HEK293T (cell line): ENCODE measurements at places on chromosomes 16 and 17.

DNA sequence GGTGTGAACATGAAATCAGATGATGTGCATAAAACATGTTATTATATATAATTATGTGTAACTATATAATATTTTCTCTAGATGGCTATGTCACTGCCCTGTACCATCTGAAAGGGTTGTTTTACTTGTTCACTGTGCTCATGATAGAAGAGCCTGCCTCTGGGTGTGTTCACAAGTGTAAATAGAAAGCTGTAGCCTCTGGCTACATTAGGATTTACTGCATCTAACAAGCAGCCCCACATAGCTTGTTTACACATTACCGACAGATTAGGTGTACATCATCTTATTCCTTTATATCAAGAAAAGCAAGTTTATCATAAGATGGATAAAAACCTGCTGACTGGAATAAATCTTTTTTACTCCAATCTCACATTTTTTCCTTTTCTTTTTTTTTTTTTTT is 46.1 kb downstream of the CHD9 start:
- DNase-seq: no peak

DNA sequence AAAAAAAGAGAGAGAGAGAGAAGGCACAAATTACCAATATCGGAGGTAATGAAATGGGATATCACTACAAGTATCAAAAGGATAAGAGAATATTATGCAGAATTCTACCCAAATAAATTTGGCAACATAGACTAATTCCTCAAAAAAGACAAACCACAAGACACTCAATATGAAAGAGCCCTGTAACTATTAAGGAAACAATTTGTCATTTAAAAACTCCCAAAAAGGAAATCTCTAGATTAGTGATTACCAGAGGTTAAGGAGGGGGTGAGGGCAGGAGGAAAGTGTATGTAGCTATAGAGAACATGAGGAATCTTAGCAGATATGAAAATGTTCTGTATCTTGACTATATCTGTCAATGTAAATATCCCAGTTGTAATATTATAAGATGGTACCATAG is 54.0 kb downstream of the CFDP1 start:
- DNase-seq: no peak

- no peak for DNase-seq
Measured at GRCh38 chr16:67082891-67083290, 26.9 kb upstream of the PHAF1 start.

GRCh38 chr17:7721612-7722011 is 4.1 kb downstream of the DNAH2 start:
- no peak for DNase-seq

DNA sequence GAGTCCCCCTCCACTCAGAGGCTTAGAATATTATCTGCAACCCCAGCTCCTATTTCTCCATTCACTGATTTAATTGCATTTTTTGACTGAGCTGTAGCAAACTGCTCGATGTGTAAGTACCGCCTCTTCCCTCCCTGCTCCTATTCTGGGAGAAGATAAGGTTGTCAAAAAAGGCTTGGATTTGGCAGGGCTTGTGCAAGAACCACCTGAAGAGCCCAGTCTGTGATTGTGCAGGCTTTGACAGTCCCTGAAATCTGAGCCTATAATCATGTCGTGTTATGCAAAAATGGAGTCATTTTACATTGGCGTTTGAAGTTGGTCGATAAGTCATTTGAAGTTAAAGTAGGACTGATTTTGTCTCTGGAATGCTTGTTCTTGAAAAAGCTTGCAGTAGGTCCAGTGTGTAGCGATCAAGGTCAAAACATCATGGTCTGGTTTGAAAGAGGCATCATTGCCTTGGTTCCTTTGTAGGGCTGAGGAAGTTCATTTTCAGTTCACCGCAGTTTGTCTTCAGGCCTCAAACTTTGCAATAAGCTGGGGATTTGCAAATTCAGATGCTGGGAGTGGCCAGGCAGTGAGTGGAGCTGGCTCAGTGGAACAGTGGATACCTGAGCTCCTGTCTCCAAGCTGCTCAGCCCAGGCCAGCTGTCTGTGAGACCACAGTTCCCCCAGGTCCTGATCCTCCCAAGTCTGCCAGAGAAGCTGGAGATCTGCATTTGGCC is 68.8 kb downstream of the KATNIP start:
- DNase-seq: no peak

DNA sequence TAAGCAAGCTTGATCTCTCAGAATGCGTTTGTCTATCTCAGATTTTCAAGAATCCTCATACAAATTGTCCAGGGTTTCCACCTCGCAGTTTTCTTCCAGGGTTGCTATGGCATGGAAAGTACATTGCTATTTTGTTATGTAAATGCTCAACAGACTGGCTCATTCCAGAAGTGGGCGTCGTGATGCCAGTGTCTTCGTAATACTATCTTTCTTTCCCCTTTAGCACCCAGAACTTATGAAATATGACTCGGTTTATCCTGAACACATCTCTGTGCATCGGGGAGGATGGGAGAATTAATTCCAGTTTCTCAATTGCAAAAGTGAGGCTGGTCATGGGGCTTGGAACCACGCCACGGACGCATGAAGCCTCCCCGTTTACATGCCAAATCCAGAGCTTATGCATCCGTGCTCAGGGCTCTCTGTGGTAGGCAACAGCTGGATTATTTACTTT is 405.0 kb downstream of the WWOX start:
- DNase-seq: no peak

DNA sequence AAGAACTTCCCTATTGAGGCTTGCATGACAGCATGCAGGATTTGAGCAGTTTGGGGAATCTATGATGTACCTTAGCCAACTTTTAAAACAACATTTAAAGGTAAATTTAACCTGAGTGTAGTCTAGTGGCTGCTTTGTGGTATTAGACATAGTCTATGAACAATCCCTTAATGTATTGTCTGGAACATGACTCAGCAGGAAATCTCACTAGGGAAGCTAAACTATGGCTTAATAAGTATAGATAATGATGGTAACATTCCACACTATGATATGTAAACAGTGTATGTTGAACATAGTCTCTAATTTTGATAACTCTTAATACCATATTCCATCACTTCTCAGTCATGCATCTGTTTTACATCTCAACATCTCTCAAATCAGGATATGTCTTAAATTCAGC is 52.1 kb upstream of the SLC12A3 start:
- no peak for DNase-seq

- DNase-seq: peak; percentile 36
Measured at GRCh38 chr17:75720656-75721462, at the start of gene ITGB4. Gene ITGB4, plus strand, starts transcription at chr17:75721459. Its CDS starts 3,245 bp downstream, at chr17:75724704.

DNA sequence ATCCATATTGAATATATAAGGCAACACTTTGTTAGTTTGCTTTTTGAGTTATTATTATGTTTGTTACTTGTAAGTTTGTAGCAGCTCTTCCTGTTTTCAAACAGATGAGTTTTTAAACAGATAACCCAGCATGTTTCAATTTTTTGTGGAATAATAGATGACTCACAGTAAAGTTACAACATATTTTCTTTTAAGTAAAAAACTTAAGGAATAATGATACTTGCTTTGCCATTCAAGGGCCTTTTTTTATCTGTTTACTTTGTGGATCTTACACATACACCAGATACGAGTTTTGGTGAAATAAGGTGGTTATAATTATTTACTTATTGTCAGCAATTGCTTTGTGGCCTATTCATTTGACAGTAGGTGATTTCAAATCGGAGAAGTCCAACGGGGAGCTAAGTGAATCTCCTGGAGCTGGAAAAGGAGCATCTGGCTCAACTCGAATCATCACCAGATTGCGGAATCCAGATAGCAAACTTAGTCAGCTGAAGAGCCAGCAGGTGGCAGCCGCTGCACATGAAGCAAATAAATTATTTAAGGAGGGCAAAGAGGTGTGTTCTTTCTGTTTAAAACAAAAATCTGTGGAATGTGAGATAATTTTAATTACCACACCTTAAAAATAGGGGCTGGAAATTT is 66.3 kb downstream of the BPTF start:
- peak; percentile 46 for DNase-seq

- no peak for DNase-seq
Measured at GRCh38 chr17:42797067-42798007, 1.2 kb downstream of the COA3 start.

- DNase-seq: no peak
Measured at GRCh38 chr17:68910251-68910705, 44.9 kb downstream of the ABCA8 start.

GRCh38 chr16:59053911-59054310 is 319.8 kb upstream of the GOT2 start:
- no peak for DNase-seq

DNA sequence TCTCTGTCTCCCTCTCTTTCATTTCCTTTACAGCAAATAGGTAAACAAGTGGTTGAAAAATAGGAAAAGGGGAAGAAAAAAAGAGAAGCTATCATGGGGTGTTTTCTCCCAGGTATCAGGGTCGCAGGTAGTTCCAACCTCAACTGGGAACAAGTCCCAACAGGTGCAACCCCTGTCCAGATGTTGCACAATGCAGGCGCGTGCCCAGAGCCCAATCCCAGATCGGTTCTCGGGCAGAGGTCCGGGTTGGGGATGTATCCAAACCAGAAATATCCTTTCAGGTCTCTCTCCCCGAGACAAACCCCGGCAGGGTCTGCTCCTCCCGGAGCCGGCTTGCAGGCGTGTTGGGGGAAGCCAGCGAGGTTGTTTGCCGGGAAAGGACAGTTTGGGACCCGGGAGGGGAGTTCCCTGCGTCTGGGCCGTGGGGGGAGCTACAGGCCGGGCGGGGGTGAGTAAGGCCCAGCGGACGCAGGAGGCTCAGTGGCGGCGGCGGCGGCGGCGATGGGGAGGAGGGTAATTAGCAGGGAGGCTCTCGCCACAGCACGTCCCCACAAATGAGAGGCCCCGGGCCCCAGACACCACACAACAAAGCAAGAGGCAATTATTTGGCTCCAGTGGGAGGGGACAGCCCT is 21.2 kb upstream of the SP6 start:
- no peak for DNase-seq

- DNase-seq: no peak
Measured at GRCh38 chr16:46732561-46732960, 15.6 kb downstream of the MYLK3 start.

DNA sequence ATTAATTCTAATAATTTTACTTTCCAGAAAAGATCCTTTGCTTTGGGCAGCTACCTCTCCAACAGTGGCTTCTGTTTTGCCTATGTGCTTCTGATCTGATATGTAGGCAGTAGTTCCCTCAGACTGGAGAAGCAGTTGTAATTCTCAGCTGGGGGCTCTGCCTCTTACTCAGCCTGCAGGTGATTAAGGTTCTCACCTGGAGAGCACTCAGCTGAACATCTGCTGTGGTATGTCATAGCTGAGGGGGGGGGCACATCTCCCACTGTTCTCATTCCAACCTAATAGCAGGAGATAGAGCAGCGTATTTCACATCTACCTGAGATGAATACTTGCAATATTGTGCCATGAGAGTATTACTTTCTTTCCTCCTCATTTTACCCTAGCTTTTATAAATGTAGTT is 511.9 kb upstream of the CDH8 start:
- DNase-seq: no peak

DNA sequence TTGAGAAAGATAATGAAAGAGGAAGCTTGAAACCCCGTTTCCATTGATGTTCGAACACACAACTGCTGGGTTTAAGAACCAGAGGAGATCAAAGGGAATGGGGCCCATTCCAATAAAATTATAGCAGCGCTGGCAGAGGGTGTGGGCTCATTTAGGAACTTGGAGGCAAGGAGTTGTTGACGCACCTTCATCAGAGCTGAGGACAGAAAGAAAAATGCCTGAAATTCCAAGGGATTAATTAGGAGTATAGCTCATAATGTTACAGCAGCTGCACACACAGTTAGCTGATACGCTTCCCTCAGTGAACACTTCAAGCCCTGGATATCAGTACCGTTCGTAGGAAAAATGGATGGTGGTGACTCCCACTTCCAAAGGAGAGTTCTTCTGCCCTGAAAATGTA is 127.2 kb downstream of the AXIN2 start:
- no peak for DNase-seq

DNA sequence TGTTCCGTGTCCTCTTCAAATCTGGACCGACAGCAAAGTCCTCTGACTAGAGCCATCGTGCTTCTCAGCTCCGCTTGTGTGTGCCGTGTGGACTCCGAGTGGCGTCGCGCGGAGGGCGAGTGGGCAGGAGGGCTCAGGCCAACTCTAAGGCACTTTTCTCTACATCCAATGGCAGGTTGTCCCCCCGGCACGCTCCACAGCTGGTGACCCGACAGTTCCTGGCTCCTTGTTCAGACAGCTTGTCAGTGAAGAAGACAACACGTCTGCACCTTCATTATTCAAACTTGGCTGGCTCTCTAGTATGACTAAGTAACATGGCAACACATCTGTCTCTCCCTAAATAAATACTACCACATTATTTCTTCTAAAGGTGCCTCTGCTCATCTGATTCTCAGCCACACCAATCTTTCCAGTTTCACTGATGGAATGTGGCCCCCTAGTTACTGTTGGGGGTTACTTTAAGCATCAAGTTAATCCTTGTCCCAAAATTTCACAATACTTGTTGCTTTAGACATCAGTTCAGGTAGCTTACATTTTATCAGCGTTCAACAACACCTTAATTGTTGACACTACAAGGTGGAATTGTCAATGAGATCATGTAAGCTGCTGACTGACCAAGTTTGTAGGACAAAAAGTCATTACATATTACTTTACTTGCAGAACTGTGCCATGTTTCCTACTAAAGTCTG is 15.4 kb downstream of the COG1 start:
- DNase-seq: no peak

DNA sequence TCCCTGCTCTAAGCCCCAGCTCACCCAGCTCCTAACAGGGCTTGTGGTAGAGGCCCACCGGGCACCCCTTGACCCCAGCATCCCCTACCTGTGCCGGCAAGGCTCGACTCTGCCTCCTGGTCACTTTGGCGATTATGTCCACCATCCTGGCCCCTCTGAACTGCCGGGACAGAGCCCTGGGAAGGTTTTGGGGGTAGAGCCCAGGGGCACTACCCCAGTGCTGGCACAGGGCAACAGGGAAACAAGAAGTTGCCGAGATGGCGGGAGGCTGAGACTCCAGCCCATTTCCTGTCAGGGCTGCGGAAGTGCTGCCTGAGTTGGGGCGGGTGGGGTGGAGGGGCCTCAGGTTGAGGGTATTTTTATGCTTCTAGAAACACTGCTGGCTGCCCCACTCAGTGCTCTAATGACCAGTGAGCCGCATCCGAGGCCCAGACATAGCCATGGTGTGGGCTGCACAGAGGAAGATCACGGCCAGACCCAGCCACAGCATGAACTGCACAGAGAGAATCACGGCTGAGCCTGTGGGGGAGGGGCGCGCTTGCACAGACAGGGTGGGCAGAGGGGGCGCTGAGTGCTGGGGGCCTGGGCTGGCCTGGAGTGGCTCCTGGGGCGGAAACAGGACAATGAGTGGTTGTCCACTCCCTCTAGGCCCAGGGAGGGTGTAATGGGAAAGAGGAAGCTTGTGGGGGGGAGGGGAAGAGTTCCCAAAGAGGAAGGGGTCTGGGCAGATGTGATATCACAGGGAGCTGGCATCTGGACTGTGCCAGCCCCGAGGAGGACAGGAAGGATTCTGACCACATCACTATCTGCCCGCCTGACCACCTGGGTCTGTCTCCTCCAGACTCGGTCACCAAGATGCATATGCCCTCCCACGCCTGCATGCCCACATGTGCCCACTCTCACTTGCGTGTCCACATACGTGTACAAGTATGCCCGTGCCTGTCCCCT is 22.3 kb downstream of the ARHGAP27 start:
- DNase-seq: no peak
